CD4-positive, alpha-beta T cell (primary cell): ENCODE measurements at places on chromosomes 7 and 10. TPM values are rescaled to one million over a fixed set of nuclear protein-coding genes. Genes with fewer than 3 reads are reported as not detected.

The JAKMIP3 gene
- 0.36 TPM for total RNA-seq

GRCh38 chr10:113317489-113317888 lies 235.4 kb upstream of the HABP2 start:
- no peak for DNase-seq

DNA sequence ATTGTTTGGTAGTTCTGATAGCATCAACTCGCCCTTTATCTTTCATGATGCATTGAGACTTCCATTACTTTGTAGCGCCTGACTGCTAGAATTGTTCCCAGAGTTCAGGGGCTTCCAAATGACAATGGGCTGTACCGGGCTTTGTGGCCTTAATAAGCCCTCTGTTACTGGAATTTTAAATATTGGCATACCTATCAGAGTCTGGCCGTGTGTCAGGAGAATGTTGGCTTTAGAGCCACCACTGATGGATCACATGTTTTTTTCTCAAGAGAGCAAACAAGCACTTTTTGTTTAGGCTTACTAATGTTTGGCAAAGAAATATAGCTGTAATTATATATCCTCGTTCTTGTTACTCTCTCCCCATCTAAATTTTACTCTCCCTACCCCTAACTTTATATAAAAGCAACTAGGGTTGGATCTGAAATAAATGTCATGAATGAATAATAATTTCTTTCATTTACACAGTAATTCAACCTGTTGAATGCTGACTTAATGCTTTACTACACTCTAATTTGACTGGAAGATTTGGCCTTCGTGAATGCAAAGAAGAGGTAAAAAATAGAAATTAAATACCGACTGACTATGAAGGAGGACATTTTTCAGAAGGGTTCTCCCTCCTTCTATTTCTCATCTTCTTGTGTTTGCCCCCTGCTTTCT lies 396.7 kb downstream of the AUTS2 start:
- DNase-seq: no peak

The DEPP1 gene
- not detected for total RNA-seq

The DDX50 gene
- 46.8 TPM for total RNA-seq

The HOXA13 gene
- total RNA-seq: not detected

- DNase-seq: no peak
Measured at GRCh38 chr10:22856444-22857074, 71.3 kb upstream of the ARMC3 start.

DNA sequence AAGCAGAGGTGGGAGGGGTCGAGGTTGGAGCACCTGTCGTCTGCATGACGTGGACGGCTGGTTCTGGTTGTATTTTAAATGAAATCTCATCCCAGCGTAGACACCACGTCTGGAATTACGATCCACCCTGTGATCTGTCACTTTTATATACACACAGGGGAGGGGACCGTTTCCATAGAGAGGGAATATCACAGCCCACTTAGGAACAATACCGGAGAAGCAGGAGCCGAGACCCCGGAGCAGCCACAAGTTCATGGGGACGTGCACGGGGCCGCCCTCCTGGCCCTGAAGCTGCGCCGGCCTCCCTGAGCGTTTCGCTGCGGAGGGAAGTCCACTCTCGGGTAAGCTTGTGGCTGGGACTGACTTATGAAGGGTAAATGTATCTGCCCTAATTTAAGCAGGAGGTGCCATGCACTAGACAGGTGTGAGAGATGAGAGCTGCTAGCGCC lies at the start of gene UCN3:
TSS of gene UCN3 (plus strand) at position 77 of the 449 bp plus-strand sequence. CDS start 8,755 bp downstream, outside the sequence.
- DNase-seq: no peak

DNA sequence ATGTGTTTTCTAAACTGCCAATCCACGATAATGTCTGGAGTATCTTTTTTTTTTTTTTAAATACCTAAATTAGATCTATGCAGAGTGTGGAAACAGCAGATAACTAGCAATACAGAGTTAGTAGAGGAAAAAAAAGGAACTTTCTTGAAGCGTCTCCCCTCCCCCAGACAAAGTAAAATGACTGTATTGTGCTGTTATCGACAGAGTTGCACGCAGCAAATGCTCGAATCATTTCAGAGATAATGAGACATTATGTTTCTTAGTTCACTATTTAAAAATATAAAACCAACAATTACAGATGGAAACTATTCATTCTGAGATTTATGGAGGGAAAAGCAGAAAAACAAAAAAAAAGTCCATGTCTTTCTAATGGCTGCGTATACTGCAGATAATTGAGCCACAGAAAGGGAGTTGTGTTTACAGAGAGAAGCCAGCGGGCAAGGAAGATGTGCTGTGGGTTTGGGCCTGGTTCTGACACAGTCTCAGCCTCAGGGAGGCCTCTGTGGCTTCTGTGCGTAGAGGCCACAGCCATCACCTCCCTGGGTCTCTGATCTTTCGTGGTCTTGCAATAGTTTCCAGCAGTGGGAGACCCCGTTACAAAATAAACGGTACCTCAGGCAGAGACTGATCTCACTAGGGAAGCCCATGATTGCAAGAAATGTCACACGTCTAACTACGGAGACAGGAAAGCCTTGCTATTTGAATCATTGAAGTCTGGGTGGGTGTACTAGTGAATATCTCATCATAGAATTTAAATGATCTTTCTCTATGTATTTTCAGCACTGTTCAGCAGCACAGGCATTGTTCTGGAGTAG lies 19.1 kb upstream of the KLF6 start:
- peak; percentile 43 for DNase-seq

DNA sequence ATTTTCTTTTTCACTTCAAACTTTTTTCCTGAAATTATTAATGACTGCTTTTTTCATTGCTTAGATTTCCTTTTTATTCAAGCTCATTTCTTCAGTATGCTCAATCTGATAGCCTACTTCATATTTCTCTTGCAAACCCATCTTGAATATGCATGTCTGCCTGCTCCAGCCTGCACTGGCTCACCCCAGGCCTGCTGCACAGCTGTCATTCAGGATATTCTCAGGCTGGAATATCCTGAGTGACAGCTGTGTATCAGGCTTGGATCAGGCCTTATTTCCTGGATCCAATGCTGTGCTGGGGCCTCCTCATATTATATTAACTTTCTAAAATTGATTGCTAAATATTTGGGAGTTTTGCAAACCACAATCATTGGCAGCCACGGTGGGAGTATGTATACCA lies 120.2 kb upstream of the TNS3 start:
- DNase-seq: no peak

The WDFY4 gene
- 2.5 TPM for total RNA-seq

The MYO3A gene
- not detected for total RNA-seq

The MOGAT3 gene
- 0.11 TPM for total RNA-seq

- DNase-seq: no peak
Measured at GRCh38 chr7:146492017-146492416, 375.4 kb downstream of the CNTNAP2 start.

DNA sequence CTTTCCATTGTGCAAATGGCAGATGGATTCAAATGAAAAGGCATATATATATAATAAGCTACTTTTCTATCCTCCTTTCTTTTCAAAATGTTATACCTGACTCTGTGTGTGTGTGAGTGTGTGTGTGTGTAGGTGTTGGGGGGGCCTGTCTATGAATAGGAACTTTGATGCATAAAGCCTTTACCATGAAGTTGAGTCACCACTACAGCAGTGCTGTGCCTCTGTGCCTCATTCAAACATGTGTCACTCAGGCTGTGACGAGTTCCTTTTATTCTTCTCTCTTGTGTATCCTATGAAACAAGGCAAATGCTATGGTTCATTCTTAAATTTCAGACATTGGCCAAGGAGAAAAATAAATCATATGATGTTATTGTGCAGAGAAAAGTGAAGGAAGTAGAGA lies 52.7 kb upstream of the DKK1 start:
- no peak for DNase-seq

DNA sequence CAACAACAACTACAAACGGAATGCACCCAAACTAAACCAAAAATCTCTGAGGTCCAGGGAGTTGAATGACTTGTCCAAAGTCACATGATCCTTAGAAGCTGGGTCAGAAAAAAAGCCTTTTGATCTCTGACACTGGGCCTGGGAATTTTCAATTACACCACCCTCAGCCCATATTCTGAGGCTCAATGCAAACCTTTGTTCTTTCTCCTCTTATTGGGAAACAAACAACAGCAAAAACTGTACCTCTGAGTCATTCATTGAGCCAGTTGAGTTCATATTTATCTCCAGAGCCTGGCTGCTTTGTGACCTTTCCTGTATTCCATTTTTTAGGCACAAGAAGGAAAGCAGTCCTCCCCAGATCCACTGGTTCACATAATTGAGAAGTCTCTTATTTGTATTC lies 51.2 kb upstream of the SORCS1 start:
- DNase-seq: no peak
